ENCODE measurements at places on chromosomes 12 and 14. TPM values are rescaled to one million over a fixed set of nuclear protein-coding genes. Genes with fewer than 3 reads are reported as not detected.

DNA sequence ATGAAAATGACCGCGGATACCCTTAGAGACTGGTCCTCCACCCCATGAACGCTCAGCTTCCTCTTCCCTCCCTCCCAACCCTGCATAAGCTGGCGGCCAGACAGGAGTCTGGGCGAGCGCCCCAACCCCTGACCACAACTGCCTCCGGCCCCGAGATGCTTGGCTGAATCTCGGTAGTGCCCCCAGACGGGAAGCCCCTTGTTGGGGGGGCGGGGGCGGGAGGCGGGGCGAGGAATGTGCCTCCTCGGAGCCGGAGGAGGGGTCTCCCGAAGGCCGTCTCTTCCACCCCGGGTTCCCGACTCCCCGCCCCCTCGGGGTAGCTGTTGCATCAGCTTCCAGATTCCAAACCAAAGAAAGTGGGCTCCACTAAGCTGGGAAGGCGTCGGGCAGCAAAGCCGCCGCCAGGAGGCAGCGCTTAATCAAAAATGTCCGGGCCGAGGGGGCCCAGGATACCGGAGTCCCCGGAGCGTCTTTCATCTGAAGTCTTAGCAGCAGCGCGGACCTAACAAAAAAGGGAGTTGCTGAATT, 7.1 kb upstream of the MRPL52 start:
- peak overlapping the region; percentile 39 for H3K4me3 ChIP-seq
- H3K36me3 ChIP-seq: no peaks in the 10 kb centered on the region
- peaks cover 19% of the 10 kb centered on the region for H3K27me3 ChIP-seq
- peak; percentile 71 for DNase-seq
- peaks cover 36% of the 10 kb centered on the region for H3K4me1 ChIP-seq

The CARMIL3 gene
- total RNA-seq: 3.7 TPM

The DIO2 gene
- not detected for total RNA-seq

- peak overlapping the region; percentile 98 for H3K4me3 ChIP-seq
- H3K4me1 ChIP-seq: peaks cover 55% of the 10 kb centered on the region
- peaks cover 33% of the 10 kb centered on the region for H3K36me3 ChIP-seq
Observed at GRCh38 chr12:76032043-76032981, 736 bp upstream of the PHLDA1 start.

The CD27 gene
- 43.4 TPM for total RNA-seq

The LPAR5 gene
- total RNA-seq: 7.8 TPM

DNA sequence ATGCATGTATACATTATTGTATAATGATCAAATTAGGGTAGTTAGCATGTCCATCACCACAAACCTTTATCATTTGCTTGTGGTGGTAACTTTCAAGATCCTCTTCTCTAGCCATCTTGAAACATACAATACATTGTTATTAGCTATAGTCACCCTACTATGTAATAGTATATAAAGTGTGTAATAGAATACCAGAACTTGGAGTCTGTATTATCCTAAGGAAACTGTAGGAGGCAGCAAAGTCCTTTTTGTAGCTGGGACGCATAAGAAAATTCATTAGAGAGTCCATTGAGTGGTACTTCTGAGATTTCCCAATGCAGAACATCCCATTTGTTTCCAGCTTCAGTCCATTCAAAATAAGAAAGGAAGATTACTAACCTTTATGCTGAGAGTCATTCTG, 325.9 kb upstream of the LRFN5 start:
- H3K27me3 ChIP-seq: no peaks in the 10 kb centered on the region
- no peak for DNase-seq

DNA sequence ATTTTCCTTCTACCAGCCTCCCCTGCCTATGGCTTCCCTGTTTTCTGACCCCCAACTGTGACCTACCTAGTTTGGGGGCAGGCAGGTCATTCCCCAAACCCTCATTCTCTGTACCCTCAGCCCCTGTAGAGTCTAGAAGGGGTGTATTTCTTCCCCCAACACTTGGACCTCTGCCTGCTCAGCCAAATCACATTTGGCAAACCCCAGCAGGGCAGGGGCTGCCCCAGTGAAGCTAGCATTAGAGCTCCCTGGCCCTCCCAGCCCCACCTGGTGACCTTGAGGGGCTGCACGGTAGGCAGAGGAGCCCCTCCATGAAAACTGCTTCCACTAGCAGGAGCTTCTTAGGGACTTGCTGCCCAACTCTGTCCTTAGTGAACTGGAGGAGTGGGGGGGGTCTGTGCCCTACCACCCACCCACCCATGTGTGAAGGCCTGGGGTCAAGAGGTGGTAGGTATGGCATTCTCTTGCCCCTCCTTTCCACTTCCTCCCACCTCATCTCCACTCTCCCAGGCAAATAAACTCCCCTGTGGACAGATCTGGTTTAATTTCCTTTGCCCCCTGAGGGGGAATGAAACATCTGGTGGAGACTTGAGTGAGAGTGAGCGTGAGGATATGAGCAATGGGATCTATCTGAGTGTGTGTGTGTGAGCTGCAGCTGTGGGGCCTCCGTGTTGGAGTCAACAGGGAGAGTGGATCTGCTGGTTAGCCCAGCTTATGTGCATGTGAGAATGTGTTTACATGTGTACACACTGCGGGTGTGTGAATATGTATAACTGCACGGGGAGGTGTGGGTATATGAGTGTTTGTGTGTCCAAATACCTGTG, 1.6 kb downstream of the NXPH4 start:
- no peak overlapping the region for H3K27ac ChIP-seq
- peaks cover 3% of the 10 kb centered on the region for H3K36me3 ChIP-seq
- peaks cover 86% of the 10 kb centered on the region for H3K27me3 ChIP-seq
- peak overlapping the region; percentile 70 for H3K4me3 ChIP-seq
- H3K4me1 ChIP-seq: peaks cover 48% of the 10 kb centered on the region

The FAM222A gene
- total RNA-seq: 0.28 TPM

The OXA1L gene
- 122 TPM for total RNA-seq

DNA sequence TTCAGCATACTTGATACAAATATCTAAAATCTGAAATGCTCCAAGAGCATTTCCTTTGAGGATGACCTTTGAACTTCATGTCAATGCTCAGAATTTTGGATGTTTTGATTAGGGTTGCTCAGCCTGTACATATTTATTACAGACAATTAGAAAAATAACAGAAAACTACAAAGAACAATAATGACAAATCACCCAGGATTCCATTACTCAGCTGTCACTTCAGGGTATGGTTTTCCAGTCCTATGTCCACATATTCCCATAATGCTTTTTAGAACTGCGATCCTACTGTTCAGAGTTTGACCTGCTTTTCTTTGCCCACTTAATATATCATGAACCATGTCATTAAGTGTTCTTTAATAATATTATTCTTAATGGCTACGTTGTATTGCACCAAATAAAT, 11.4 kb downstream of the DLGAP5 start:
- H3K4me1 ChIP-seq: peaks cover 18% of the 10 kb centered on the region
- H3K27me3 ChIP-seq: no peaks in the 10 kb centered on the region
- H3K36me3 ChIP-seq: peaks cover 73% of the 10 kb centered on the region
- H3K27ac ChIP-seq: no peak overlapping the region

DNA sequence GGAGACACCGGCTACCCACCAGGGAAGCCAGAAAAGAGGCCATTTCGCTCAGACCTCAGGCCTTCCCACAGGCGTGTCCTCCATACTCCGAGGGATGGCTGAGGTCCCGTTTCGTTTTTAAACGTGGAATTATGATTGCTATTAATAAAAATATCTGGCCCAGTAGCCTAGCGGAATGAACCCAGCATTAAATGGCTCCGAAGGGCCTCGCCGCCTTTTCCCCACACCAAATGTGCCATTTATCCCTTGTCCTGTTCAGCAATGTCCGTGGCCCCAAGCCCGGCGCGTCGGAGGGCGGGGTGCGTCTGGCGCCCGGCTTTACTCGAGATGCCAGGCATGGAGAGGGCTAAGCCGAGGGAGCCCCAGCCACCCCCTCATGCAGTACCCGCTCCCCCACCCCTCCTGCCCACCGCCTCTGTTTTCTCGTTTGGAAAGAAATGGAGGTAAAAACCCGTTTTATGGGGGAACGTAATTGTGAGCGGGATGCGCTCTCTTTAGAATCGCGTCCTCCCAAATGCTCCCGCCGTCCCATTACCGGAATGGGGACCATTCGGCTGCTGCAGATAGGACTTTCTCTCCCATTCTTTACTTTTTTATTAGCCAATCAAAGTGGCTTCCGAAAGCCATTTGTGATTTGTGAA, 5.7 kb downstream of the HOXC8 start:
- H3K36me3 ChIP-seq: no peaks in the 10 kb centered on the region
- no peak overlapping the region for H3K27ac ChIP-seq
- H3K4me3 ChIP-seq: no peak overlapping the region

DNA sequence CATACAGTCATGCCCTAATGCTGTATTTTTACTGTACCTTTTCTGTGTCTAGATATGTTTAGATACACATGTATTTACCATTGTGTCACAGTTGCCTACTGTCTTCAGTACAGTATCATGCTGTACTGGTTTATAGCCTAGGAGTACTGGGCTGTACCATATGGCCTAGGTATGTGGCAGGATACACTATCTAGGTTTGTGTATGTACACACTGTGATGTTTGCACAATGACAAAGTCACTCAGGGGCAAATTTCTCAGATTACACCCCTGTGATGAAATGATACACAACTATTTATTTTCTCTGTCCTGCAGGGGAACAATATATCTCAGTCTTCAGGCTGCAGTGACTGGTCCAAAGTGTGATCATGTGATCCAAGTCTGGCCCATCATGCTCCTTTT, 1076.1 kb downstream of the VRK1 start:
- no peak overlapping the region for H3K4me3 ChIP-seq
- H3K36me3 ChIP-seq: no peaks in the 10 kb centered on the region
- DNase-seq: no peak
- no peaks in the 10 kb centered on the region for H3K27me3 ChIP-seq

DNA sequence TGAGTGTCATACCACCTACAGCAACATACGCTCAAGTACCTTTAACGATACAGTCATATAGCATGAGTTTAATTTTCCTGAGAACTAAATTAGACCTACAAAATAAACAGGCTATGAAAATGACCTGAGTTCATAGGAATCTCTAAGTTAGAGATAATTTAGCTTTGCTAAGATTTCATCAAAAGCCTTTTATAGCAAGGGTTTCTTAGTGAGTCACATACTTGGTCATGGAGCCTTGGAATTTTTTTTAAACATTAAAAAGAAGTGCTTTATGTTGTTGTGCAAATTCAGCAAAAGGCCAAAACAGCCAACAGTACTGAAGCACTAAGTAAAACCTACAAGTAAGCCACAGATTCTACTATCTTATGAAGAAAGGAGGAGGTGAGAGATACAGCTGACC, 93.6 kb upstream of the FERMT2 start:
- no peak overlapping the region for H3K4me3 ChIP-seq
- H3K27ac ChIP-seq: no peak overlapping the region
- H3K4me1 ChIP-seq: no peaks in the 10 kb centered on the region
- H3K36me3 ChIP-seq: peaks cover 58% of the 10 kb centered on the region
- H3K27me3 ChIP-seq: no peaks in the 10 kb centered on the region

The TOMM20L gene
- not detected for total RNA-seq

DNA sequence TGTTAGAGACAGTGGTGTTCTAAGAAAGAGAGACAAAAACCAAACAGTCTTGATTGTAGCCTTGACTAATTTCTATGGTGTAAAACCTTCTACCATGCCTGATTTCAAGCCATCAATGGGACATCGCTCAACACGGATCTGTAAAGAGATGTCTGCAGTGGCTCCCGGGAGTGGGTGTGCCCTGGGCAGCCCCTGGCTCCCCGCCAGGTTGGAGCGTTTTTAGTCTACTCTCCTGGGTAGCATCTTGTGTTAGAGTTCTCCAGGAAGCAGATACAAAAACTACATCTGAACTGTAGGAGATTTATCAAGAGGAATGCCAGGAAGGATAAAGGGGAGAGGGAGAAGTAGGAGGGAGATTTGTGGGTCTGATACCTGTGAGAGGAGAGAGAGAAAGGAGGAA, 1212.9 kb downstream of the BCL11B start:
- no peaks in the 10 kb centered on the region for H3K4me1 ChIP-seq
- H3K27me3 ChIP-seq: no peaks in the 10 kb centered on the region
- H3K27ac ChIP-seq: no peak overlapping the region

DNA sequence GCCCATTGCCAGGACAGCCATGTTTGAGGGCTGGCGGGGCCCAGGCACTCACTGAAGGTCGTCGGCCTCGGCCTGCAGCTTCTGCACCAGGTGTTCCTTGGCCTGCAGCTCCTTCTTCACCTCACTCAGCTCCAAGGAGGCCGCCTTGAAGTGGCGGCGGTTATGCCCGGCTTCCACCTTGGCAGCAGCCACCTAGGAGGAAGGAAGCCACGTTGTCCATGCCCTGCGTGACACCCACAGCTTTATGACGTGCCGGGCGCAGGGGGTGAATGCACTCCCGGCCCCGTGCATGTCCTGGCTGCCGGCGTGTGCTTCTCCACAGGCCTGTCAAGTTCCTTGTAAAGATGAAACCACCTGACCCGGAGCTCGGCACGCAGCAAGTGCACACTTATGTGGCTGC, 16.0 kb upstream of the ANKLE2 start:
- H3K27me3 ChIP-seq: no peaks in the 10 kb centered on the region
- no peak overlapping the region for H3K4me3 ChIP-seq
- H3K4me1 ChIP-seq: peaks cover 3% of the 10 kb centered on the region

DNA sequence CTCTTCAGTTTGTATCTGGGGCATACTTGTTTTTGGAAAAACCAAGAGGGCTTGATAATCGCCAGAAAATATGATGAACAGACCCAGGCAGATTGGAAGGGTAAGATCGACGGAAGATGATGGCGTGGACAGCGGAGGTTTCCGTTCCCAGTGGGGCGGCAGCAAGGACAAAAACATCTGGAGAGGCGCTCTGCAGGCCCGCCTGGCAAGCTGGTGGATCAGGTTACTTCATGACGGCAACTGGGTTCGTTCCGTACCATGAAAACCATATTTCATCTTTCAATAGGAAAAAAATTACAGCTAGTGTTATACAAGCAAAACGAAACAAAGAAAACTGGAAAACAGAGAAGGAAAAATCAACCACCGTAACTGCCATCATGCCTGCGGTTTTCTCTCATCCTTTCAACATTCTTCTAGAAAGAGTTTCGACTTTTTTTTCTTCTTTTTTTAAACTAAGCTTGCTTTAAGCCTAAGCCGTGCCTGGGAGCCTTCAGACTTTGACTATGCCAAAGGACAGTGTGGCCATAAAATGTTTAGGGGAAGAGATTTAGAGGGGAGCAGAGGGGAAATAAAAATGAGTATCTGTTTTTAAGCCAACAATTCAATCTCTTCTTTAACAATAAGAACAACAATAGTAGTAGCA, 210.5 kb downstream of the FOXN3 start:
- peaks cover 9% of the 10 kb centered on the region for H3K4me1 ChIP-seq
- H3K4me3 ChIP-seq: no peak overlapping the region
- no peak overlapping the region for H3K27ac ChIP-seq
- no peaks in the 10 kb centered on the region for H3K27me3 ChIP-seq

DNA sequence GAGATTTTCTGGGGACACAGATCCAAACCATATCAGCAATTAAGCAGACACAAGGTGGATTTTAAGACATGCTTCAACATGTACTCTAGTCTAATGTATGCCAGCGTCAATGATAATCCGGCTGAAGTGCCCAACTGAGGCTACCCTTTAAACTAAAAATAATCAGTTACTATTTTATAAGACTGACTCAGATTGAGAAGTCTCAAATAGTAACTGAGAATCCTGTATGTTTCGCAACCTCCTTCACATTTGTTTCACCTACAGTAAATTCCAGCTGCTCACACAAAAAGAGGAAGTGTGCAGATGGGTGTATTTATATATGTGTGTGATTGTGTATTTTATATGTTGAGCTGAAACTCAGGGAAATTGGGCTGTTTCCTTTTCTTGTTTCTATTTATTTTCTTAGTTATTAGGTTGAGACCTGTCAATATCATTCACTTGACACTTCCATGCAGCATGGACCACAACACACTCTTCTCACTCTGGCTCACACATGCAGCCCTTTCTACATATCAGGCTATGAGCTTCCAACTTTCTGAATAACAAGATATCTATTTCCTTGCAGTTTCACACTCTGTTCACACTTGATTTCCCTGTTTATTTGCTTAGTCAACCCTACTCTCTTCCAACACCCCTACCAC, 1224.9 kb upstream of the TMEM132C start:
- H3K27ac ChIP-seq: no peak overlapping the region
- no peaks in the 10 kb centered on the region for H3K36me3 ChIP-seq
- no peaks in the 10 kb centered on the region for H3K27me3 ChIP-seq
- no peak for DNase-seq

The SLC10A1 gene
- not detected for total RNA-seq

Measured in activated CD4-positive, alpha-beta memory T cell treated with anti-CD3 and anti-CD28 coated beads, Interleukin-2, amount 10 ng/mL, durations not matched to agents 7 days and 5 days (primary cell).